ENCODE measurements at places on chromosomes 11 and 22. TPM values are rescaled to one million over a fixed set of nuclear protein-coding genes. Genes with fewer than 3 reads are reported as not detected.

DNA sequence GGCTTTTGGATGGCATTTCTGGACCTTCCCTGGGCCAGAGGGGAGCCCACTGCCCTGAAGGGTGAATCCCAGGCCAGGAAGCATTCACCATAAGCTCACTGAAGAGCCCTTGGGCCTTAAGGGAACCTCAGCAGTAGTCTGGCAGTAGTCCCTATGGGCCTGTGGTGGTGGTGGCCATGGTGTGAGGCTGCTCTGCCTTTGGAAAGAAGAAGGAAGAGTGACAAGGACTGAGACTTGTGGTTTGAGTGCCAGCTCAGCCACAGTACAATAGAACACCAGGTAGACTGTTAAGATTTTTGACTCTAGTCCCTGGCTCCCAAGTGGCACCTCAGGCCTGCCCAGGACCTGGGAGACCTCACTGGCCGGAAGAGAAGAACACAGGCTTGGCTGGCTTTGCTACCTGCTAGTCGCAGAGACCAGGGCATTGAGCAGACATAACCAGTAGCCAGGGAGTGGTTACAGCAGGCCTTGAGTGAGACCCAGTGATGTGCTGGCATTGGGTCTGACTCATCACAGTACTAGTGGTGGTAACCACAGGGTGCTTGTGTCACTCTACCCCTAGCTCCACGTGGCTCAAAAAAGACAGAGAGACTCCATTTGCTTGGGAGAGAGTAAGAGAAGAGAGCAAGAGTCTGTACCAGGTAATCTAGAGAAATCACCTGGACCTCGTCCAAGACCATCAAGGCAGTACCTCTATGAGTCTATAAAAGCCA, 259.8 kb upstream of the BLID start:
- DNase-seq = no peak

- DNase-seq = no peak
Observed at GRCh38 chr11:61000426-61000825, 28.9 kb downstream of the CD6 start.

- DNase-seq = no peak
Observed at GRCh38 chr11:134756811-134757540, 344.9 kb upstream of the B3GAT1 start.

GRCh38 chr22:46596819-46597218, 23.4 kb upstream of the GRAMD4 start:
- no peak for DNase-seq

- no peak for DNase-seq
Observed at GRCh38 chr11:128581561-128582272, 5.6 kb downstream of the ETS1 start.

Gene NFAM1
- total RNA-seq = 0.45 TPM

Gene TMEM191C
- 1.2 TPM for total RNA-seq
